ENCODE measurements at places on chromosomes 7 and 10.

DNA sequence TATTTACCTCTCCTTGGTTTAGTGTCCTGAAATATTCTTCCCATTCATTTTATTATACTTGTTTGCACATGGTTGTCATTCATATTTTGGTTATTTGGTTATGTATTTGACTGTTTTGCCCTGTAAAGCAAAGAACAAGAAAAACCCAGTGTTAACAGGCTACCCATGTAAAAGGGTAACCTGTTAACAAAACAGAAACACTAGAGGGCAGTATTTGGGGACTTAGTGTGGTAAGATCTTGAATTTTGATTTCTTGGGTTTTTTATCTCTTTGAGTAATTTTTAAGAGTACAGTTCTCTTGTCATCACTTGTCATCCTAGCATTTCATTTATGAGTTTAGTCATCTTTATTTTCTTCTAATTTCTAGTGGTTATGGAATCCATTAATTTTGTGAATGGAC is 51.3 kb downstream of the POLL start:
- peak; percentile 1 for DNase-seq

DNA sequence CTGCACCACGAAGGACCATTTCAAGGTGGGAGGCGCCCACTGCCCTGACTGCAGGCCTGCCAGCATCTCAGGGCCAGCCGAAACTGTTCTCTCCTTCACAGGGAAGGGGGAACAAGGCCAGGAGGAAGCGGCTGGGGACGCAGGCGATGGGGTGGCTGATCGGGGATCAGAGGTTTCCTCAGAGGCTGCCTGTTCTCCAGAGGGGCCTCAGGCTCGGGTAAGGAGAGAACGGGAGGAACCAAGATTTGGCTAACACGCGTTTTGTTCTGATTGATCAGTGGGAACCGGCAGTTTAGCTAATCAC is 87.9 kb downstream of the DIP2C start:
- DNase-seq = no peak

DNA sequence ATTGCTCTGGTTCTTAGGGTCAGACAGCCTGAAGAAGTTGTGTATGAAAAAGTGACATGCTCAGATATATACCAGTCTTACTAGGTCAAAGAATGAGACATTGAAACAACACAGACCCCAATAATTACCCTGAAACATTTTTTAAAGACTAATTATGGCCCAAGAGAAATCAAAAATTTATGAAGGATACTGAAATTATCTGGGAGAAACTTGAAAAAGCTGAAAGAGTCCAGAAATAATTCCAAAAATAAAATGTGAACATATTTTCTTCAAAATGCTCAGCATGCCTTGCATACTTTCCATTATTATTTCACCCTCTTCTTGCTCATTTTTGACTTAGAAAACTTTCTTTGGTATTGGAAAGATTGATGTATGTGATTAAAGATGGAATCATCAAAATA is 198.9 kb upstream of the CCDC6 start:
- DNase-seq = no peak

DNA sequence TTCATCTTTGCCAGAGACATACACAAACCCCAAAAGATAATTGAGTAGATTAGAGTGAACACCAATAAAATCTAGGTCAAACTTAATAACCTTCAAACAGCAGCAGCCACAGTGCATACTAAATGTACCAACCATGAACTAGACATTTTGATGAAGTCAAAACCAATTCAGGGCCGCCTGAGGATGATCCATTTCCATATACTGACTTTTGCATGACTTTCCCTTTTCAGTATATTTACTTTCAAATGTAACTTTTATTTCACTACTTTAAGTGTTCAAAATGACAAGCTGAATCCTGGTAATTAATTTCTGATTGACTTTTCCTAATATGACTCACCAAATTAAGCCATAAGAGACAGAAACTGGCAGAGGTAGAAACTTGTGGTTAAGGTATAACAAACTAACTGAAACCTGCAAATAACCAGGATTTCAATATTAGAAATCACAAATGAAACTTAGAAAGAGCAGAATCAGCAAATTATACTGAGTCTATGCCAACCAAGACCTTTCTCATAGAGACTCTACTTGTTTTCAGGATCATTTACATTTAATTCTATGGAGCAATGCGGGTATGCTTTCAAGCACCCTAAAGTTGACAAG is 171.9 kb upstream of the LRRN3 start:
- no peak for DNase-seq

DNA sequence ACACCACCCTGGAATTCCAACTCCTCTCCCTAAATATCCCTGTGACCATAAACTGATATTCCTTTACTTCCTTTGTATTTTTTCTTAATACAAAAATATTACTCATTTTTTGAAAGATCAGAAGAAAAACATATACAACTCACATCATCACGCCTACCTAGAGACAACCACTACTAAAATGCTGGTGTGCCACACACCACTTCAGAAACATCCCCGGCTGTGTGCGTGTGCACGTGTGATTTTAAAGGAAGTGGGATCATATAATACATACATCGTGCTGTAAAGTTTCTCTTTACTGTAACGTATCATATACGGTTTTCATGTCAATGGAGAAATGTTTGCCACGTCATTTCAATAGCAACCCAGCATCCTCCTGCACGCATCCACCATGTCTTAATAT is 76.5 kb downstream of the ITIH5 start:
- no peak for DNase-seq

- DNase-seq = no peak
Observed at GRCh38 chr7:155365146-155365874, 67.6 kb downstream of the INSIG1 start.

DNA sequence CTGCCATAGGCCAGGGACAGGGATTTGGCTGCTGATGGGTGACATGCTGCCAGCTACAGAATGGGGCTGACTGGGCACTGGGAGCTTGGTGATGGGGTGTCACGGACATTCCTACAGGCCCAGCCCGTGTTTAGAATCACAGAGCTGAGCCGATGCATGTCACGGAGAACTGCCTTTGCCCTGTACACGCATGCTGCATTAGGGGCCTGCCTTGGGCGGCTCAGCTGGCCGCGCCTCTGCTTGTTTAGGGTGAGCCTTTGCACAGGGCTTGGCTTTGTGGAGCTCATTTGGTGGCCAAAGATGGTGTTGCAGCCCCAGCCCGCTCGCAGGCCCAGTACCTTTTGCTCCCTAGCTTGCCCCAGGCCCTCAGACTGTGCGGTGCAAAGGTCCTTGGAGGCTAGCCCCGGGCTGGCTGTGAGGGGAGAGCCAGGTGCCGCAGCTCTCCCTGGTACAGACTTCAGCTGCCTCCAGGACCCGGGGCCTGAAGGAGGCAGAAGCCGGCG is 108.4 kb upstream of the BTBD16 start:
- no peak for DNase-seq

DNA sequence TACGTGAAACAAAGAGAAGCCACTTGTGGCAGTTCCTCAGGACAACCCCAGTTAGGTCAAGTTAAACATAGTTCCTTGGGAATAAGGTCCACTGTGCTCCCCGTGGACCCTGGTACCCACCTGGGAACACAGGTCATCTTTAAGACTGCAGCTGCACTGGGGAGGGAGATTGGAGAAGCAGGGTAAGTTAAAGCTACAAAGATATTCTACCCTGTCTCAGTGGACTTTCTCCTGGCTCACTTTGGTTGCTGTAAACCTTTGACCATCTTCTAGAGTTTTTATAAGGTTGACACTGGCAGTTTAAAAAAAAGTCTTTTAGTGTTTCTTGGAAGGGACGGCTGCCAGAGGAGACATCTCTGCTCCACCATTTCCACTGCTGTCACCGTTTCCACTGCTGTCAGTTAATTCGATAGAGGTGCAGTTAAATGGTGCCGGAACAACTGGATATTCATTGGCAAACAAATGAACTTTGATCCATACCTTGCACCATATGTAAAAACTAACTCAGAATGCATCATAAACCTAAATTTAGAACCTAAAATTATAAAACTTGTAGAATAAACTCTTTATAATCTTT is 42.5 kb downstream of the LMTK2 start:
- DNase-seq = no peak

- DNase-seq = no peak
Observed at GRCh38 chr10:100157156-100157555, 28.7 kb downstream of the ERLIN1 start.

Measured in fibroblast of the conjunctiva (primary cell).